Dermis microvascular lymphatic vessel endothelial cell (primary cell): ENCODE measurements at places on chromosomes 3 and 15.

DNA sequence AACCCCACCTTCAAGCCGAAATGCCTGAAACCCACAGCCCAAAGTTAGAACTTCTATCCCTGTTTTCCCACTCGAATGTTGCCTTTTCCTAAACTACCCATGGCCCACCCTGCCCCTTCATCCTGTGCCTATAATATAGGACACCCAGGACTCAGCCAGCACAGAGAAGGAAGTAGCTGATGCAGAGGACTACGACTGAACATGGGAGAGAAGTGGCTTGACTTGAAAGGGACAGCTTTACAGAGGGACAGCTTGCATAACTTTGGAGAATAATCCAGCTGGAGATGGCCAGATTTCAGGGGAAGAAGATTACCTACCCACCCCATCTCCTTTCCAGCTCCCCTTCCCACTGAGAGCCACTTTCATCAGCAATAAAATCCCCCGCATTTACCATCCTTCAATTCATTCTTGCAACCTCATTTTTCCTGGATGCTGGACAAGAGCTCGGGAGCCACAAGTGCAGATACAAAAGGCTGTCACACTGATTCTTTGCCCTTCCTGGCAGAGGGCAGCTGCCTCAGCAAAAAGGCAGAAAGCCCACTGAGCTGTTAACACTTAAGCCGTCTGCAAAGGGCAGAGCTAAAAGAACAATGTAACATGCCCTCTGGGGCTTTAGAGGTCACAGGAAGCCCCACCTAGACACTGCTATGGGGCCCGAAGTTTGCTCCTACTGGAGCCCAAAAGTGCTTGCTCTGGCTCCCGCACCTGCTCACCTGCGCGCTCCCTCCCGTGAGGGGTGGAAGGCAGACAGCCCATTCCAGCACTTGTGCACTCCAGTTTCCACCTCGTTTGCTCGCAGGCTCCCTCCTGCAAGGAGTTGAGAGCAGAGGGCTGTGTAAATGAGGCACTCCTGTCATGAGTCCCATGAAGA lies 224.0 kb downstream of the TBC1D5 start:
- DNase-seq = no peak

DNA sequence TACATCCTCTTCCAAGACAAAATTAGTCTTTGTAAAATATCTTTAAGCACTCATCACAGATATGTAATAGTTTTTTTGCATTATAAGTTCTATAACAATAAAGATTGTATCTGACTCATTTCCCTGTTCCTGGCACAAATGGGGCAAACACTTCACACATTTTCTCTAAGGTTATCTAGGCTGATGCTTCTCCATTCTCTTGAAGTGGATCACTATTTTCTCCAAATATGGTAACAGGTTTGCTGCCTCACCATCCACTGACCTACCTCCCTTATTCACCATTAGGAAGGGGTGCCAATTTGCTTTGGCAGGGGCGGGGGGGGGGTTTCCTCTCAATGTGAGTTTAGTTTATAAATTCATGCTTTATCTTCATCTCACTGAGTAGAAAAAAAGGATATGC lies 767.7 kb upstream of the LMCD1 start:
- DNase-seq = no peak

GRCh38 chr15:86623236-86623635 lies 543.6 kb downstream of the AGBL1 start:
- DNase-seq = no peak

DNA sequence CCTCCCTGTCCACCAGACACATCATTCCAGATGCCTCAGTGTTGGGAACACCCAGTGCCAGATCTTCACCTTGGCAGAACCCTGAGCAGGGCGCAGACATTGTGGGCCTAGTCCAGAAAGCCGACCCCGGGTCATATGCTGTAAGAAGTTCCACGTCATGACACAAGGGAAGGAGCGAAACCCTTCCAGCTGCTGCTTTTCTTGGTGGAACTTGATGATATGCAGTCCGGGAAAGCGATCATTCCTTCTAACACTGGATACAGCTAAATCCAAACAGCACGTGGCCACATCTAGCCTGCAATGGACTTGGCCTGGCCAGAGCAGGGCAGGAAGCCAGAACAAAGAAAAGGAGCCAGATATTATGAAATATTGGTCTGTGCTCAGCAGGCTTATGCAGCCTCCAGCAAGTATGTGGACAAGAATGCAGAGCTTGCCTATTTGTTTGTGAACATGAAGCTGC lies 22.0 kb downstream of the GASK1A start:
- DNase-seq = peak; percentile 7

GRCh38 chr15:52730173-52730572 lies 51.0 kb upstream of the ATOSA start:
- peak; percentile 88 for DNase-seq

- no peak for DNase-seq
Observed at GRCh38 chr3:148466143-148466542, 231.6 kb upstream of the AGTR1 start.

- DNase-seq = no peak
Observed at GRCh38 chr3:155185631-155186071, 105.5 kb downstream of the MME start.

- DNase-seq = no peak
Observed at GRCh38 chr3:3782457-3782856, 16.8 kb upstream of the LRRN1 start.

- no peak for DNase-seq
Observed at GRCh38 chr15:80106051-80106450, 46.6 kb downstream of the ZFAND6 start.

GRCh38 chr15:85150130-85150480 lies 168.4 kb downstream of the PDE8A start:
- no peak for DNase-seq

GRCh38 chr3:27220166-27220565 lies 149.0 kb downstream of the NEK10 start:
- DNase-seq = no peak

DNA sequence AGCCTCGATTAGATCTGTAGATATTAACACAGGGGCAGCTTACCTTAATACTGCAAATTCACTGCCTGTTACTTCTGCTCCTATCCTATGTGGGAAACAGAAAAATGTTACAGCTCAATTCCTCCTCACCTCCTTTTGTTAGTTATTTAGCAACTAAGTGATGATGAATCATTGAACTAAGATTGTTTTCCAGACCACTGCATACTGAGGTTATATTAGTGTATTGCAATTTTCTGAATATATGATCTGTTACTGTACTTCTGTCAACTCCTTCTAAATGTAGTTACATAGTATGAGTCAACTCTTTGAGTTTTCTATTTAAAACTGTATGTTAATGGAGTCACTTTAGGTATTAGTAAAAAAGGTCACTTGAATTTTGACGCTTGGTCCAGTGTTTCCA lies 331.5 kb upstream of the SLCO3A1 start:
- no peak for DNase-seq

- DNase-seq = no peak
Observed at GRCh38 chr3:60652829-60653228, 598.4 kb downstream of the FHIT start.

GRCh38 chr15:67479781-67480505 lies 41.0 kb upstream of the C15orf61 start:
- DNase-seq = no peak

DNA sequence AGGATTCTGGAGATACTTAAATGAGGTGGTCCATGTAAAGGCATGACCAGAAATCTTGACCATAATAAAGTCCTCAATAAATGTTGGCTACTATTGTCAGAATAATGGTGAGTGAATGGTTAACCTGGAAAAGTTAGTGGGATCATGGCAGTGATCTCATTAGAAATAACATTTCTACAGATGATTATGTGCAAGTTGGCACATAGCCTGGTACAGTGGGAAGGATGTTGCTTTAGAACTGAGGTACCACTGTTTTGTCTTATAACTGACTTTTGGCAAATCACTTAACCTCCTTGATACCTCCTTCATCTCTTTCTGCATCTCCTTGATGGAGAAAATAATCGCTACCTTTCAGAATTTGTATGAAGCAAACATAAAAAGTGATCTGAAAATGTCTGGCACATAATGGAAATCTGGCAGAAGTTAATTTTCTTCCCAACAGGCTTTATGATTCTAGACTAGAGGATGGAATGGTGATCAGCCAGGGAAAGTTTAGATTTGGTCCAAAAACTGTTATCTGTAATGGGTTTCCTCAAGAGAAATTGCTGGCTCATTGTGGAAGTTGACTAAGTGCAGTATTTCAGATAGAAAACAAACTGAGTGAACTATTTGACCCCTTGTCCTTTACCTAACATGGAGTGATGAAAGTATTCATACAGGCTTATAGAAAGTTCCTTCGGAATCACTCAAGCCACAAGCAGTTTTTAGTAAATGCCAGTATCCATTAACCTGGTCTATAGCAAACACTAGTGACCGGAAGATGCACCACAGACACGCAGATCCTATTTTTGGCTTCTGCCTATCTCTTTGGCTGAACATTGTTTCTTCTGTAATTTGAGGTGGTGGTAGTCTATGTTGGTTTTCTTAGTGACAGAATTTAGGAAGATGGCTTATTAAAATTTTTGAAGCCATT lies 449.6 kb upstream of the TGFBR2 start:
- peak; percentile 40 for DNase-seq

GRCh38 chr3:72142028-72142427 lies 357.1 kb upstream of the PROK2 start:
- DNase-seq = no peak

GRCh38 chr3:197050511-197050910 lies 20.9 kb upstream of the MELTF start:
- DNase-seq = no peak

GRCh38 chr3:100330651-100331050 lies 3.9 kb upstream of the NIT2 start:
- no peak for DNase-seq

DNA sequence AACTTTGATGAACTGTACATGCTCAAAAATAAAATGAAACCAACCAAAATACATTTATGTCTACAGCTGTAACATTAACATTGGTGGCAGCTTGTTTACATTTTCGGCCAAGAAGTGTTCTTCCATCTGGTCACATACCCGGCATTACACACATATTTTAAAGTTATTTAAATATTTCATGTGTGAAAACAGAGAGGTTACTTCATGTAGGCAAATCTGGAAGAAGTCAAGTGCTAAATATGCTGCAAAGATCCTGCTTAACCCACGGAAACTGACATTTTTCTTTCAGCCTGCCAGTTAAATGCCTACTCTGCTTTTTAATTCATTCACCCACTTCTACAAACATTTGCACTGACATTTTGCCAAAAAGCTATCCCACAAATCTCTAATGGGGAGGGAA lies 69.7 kb downstream of the MB21D2 start:
- DNase-seq = no peak

GRCh38 chr15:83716605-83717004 lies 62.7 kb downstream of the ADAMTSL3 start:
- DNase-seq = no peak

- no peak for DNase-seq
Observed at GRCh38 chr3:13479332-13479581, 849 bp upstream of the HDAC11 start.

GRCh38 chr3:106029954-106030626 lies 161.3 kb upstream of the CBLB start:
- no peak for DNase-seq

- DNase-seq = no peak
Observed at GRCh38 chr15:84643838-84644237, 10.2 kb downstream of the WDR73 start.

DNA sequence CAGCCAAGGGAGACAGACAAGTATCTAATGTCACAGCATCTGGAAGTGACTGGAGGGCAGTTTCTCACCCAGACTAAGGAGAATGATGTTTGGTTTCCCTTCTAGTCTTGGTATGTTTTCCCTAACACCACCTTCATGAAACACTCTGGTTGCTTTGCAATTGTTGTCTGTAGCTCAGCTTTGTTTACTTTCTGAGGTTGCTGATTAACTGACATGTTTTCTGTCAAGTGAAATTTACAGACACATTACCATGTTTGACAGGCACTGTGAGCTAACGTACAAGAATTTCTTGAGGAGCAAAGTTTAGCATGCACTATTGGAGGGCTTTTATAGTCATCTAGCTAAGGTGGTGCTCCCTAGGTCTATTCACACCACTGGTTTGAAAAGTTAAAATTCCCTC lies 131.6 kb upstream of the NECTIN3 start:
- DNase-seq = no peak

DNA sequence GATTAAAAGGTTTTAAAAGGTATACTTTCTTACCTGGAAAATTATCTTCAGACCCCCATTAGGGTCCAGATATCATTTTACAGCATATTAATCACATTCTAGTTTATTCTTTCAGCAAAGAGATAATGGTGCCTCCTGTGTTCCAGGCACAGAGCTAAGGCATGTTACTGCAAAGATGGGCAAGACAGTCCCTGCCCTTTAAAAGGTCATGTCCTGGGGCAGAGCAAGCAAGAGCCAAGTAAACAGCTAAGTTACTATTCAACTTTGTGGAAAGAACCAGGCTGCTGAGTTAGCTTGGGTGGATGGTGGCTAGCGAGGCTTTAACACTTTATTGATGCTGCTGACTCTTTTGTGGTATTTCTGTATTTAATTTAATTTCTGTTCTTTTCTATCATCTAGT lies 75.0 kb downstream of the LRRC28 start:
- no peak for DNase-seq

GRCh38 chr15:33068511-33068990 lies 126.0 kb downstream of the FMN1 start:
- DNase-seq = no peak

GRCh38 chr15:31178705-31179104 lies 77.2 kb upstream of the TRPM1 start:
- DNase-seq = no peak

GRCh38 chr3:66326340-66326739 lies 105.5 kb downstream of the SLC25A26 start:
- no peak for DNase-seq

- no peak for DNase-seq
Observed at GRCh38 chr3:109994853-109995252, 657.5 kb upstream of the DPPA4 start.

GRCh38 chr3:188941103-188941502 lies 230.7 kb upstream of the TPRG1 start:
- no peak for DNase-seq

DNA sequence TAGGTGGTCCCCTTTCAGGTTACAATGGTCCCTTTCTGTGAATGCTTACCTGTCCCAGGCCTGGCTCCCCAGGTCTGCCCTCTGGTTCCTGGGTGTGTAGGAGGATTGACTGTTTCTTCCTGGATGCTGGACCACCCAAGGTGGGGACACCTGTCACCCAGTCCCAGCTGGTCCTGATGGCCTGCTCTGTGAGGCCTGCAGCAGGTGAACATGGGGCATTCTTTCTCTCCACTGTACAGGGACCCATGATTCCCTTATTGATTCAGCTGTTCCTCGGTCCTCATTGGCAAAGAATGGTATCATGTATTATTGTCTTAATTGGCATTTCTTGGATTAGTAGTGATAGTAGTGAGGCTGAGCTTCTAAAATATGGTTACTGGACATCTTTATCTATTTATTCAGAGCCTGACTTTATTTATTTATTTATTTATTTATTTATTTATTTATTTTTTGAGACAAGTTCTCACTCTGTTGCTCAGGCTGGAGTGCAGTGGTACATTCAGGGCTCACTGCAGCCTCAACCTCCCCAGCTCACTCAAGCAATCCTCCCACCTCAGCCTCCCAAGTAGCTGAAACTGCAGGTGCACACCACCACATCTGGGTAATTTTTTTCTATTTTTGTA lies 8.8 kb upstream of the DNAJA4 start:
- DNase-seq = no peak
